Fibroblast of skin of scalp (primary cell): ENCODE measurements at places on chromosomes 4 and X.
A peak's percentile ranks its signal among the peaks of the same experiment; 100 is the strongest.

DNA sequence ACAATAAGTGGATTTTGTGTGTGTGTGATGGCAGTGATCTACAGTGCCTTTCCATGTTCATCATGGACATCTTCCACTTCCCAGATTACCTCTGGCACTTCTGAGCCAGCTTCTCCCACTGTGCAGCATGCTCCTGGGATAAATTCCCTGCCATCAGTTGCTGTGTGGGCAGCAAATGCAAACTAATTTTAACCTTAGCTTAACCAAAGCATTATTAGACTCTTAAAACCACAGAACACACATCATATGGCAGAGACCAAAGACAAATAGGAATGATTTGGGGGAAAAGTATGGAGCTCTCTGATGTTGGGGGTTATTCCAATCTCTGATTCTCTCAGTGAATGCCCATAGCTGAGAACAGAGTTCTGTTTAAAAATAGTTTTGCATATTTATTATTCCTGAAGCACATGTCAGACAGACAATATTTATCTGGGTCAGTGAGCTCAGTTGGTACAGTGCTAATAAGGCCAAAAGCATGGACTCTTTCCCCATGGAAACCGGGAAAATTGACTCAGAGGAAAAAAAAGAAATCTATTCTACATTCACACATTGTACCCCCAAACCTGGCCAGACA is 567.4 kb downstream of the IQCM start:
- DNase-seq = no peak

DNA sequence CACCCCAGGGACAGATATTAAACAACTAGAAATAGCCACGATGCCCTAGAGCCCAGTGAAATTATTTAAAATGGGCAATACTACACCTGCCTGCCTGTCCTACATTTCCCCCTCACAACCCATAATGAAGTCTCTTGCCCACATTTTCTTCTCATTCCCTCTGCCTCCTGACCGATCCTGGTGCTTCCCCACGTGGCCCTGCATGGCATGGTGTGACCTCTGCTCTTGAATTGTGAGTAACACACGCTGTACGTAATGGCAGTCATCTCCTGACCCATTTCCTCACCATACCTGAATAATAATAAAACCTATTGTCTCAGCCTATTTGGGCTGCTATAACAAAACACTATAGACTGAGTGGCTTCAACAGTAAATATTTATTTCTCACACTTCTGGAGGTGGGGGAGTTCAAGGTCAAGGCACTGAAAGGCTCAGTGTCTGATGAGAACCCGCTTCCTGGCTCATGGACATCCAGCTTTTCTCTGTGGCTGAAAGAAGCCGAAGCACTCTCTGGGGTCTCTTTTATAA is 77.0 kb upstream of the ENPP6 start:
- no peak for DNase-seq

DNA sequence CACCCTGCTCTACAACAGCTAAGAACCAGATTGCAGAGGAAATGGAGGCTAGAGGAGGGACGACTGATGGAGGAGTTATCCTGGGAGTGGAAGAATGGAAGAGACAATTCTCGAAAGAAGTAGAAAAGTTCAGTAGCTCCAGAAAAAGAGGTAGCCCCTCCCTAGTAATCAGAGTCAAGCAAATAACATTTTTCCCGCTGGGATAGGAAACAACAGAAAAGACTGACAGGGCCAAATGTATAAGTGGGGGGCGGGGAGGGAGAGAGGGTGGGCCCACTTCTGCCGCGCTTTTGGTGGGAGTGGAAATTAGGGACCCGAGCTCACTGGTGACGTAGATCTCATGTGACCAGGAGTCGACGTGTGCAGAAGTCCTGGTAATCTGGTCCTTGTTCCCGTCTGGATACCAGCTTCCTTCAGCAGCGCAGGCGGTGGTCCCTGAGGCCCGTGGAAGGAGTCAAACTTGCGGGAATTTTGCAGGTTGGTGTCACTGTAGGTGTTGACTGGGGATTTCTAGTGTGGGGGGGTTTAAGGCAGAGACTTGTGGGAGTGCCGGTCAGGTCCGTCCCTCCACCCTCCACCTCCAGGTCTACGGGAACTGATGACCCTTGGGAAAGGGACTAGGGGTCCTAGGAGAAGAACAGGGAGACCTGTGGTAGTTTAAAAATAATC is at the start of gene TCEAL9:
TCEAL9 (plus strand) TSS at position 377 of the 669 bp plus-strand sequence. CDS start 1,179 bp downstream, outside the sequence.
- DNase-seq = peak; percentile 84

GRCh38 chr4:153529646-153530045 is 63.5 kb downstream of the TMEM131L start:
- DNase-seq = no peak

DNA sequence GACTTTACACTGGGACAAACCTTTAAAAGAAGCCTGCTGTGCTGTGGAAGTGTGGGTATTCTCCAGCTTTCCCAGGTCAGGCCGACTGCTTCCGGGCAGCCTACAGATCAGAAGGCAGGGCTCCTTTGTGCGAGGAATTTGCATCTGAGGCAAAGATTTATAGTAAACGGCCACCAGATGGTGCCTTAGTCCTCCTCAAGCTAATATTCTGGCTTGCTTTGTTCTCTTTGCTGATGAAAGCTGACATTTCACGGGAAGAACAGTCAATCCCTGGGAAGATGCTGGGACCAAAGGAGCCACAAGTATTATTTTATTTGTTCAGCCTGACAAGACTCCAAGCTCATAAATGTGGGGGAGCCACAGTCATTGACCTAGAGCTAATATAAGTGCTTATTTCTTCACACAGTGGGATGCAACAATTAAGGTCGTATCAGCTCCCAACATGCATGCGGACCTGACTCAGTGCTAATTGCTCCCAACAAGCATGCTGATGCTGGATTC is 120.7 kb upstream of the TRIM2 start:
- DNase-seq = peak; percentile 77

DNA sequence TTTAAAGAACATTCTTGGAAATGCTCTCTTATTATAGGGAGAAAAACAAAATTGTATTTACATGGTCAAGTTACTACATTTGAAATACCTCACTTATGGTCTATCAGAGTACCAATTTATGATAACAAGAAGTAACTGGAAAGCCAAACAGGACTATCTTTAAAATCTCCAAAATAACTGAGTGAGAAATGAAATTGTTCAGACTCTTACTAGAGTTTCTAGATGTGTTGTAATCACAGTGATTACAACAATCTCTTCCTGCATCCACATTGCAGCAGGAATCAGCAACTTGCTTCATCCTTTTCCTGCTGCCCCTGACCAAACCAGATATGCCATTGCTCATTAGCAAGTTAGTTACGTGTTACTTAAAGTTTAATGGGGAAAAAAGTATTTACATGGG is 245.2 kb upstream of the SMIM31 start:
- DNase-seq = no peak

- no peak for DNase-seq
Measured at GRCh38 chr4:109497511-109497910, 62.5 kb upstream of the MCUB start.

DNA sequence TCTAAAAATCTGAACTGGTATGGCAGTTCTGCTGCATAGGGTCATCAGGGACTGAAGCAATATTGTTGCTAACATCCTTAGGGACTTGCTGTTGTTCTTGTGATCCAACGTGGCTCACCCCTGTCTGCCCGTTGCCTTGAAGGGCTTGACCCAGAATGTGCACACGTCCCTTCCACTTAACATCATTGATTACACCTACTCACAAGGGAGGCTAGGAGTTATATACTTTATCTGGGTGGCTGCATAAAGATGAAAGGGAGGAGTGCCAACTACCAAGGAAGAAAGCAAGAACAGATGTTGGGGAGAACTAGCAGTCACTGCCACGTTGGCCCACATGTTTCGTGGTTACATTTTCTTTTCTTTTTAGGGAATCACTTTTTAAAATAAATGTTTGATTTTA is 34.0 kb downstream of the SLC9A6 start:
- DNase-seq = no peak

GRCh38 chrX:130497531-130497930 is 95.7 kb downstream of the RBMX2 start:
- DNase-seq = no peak

- DNase-seq = no peak
Measured at GRCh38 chrX:101686574-101686973, 26.9 kb upstream of the ARMCX2 start.

- DNase-seq = peak; percentile 42
Measured at GRCh38 chrX:52082578-52082977, 13.6 kb upstream of the MAGED4B start.

GRCh38 chrX:103919270-103919637 is 43.2 kb upstream of the TMSB15B start:
- peak; percentile 43 for DNase-seq

DNA sequence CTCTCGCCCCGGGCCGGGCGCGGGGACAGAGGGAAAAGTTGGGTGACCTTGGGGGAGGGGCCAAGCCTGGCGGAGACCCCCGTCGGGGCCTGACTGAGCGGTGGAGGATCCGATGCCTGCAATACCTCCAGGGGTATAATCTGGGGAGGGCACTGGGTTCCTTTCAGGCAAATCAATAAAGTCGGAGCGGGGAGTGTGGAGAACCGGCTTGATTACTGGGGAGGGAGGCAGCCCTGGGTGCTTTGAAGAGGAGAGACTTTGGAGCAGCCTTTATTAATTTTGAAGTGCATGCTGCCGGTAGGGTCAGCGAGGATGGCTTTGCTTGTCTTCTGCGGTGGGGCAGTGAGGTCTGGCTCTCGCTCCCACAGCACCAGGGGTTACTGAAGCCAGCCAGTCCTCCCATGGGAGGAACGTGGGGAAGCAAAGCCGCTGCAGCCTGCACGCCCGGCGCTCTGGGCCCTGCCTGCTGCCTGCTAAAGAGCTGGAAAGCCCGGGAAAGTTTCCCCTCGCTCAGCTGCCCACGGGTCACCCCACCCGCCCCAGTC is 403 bp upstream of the LGI2 start:
- peak; percentile 33 for DNase-seq

DNA sequence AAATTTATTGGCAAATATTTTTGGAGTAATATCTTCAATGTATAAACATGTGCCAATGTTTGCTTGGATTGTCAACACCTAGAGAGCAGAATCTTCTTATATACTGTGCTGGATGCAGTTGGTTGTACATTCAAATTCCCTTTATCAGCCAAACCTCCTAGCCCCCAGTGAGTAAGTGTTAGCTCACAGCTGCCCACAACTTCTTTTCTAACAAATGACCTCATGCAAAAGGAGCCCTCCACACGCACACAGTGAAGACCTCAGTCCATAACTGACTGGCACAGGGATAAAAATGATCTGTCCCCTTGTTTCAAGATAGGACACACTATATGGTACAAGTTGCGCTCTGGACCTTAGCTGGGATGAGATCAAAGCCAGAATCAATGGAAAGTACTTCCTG is 458.0 kb upstream of the NWD2 start:
- DNase-seq = no peak

- no peak for DNase-seq
Measured at GRCh38 chr4:4820261-4820660, 39.2 kb upstream of the MSX1 start.

DNA sequence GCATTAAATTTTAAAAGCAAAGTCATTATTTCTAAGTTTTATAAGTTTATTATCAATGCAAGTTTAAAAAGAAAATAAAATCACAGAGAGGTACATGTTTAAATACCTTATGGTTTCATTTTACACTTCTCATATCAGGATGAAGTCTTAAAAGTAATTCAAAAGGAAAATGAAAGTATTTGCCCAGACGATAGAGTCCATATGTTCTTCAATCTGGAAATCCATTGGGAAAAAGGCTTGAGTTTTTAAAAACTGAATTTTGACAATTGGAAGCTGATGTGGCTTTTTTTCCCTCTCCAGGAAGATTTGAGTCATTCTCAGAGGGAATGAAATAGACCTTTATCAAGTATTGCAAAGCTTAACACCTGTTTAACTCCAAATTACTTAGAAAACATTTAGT is 37.1 kb downstream of the MAB21L2 start:
- DNase-seq = peak; percentile 1

- DNase-seq = peak; percentile 83
Measured at GRCh38 chrX:118370921-118371624, 25.2 kb downstream of the WDR44 start.

DNA sequence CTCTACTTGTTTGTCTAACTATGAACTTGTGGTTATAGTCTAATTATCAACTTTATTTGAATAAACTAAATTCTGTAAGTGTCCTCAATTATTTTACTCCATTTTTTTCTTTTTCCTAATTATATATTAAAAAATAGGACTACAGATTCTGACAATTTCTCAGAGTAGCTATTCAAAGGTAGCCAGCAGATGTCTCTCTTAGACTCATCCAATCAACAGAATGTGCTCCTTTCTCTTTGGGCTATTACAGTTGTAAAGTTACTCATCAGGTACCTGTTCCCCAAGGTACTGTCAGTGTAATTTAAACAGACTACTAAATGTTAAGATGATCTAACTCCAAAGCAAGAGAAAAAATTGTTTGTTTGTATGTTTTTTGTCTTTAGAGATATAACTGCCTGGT is 248.6 kb downstream of the PCDH18 start:
- DNase-seq = peak; percentile 43

DNA sequence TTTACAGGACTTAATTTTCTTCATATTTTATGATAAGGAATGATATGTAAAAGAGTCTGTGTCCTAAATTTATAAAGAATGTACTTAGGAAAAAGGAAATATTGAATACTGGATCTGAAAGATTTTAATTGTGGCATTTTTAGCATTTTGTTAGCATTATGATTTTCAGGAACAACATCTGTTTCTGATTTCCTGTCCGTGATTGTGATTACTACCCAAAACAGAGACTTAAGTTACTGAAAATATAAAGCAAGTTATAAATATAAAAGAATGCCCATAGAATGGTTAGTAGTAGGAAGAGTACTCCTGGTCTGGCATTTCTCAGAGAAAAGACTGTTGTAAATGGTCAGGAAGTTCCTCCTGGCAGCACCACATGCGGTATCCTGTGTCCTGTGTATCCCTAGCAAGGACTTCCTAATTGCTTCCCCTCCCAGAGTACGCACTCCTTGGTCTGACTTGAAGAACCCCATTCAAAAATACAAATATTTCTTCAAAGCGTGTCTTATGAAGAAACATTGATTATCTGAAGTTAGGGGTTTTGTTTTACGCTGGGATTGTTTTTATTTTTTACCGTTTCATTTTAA is 88.9 kb downstream of the RS1 start:
- DNase-seq = peak; percentile 32

- DNase-seq = no peak
Measured at GRCh38 chr4:6405397-6405706, 67.1 kb downstream of the PPP2R2C start.

DNA sequence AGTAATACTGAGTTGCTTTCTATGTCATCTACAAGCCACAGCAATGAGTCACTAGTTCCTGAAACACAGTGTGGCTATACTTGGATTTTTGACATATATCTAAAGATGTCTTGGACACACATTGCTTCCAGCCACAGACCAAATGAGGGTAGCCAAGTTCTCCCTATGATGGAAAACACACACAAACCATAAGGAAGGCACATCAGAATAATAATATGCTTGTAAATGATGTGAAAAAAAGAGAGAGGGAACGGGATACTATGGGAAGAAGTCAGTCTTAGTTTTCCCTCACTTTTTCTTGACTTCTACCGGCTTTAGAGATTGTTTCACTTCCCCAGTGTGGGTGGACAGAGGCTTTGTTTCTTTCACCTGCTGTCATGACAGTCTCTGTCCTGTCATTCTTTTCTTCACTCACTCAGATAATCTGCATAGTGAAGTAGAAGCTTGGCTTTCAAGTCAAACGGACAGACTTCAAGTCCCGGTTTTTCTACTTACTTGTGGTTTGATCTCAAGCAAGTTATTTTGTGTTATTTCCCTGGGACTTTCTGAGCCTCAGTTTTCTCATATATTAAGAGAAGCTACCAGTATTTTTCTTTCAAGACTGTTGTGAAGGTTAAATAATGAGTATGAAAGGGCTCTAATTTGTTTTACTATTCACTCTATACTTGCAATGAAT is 34.7 kb downstream of the P2RY10 start:
- peak; percentile 72 for DNase-seq
